ENCODE measurements at places on chromosomes 1 and 21.

- DNase-seq = no peak
Observed at GRCh38 chr1:174044418-174045222, 22.5 kb upstream of the RC3H1 start.

DNA sequence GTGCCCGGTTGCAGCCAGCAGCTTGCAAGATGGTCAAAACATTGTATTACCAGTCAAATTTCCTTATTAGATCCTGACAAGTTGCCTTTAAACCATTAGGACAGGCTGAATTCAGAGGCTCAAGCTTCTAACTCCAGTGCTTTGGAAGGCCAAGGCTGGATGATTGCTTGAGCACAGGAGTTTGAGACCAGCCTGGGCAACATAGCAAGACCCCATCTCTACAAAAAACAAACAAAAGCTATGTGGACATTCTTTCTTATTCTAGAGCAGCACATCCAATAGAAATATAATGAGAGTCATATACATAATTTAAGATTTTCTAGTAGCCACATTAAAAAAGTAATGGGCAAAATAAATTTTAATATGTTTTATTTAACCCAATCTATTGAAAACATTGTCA, 149.3 kb downstream of the RUNX1 start:
- no peak for DNase-seq

DNA sequence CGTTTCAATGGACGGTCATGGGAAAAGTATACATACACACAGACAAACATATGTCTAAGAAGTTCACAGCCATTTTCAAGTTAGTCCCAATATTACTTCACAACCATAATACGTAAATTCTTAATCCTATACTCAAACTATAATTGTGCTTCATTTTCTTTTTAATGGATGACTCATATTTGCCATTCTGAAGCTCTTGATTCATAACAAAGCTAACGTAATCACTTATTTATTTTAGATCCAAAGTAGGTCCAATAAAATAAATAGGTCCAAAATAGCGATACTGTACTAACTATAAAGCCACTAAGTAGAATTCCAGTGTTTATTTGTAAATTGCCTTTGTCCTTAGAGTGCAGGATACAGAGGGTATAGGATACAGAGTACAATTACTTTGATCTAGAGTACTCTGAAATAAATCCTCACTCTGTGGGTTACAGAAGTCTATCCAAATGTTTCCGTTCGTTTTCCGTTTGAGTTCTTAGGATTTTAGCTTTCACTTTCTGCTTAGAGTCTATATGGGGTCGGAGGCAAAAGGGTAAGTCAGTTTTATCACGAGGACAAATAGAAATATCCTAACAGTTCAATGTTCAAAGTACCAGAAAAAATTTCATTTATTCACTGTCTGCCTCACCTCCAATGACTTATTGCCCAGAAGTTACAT, 8.8 kb upstream of the C1orf115 start:
- DNase-seq = peak; percentile 53

GRCh38 chr1:187157552-187157951, 328.8 kb downstream of the PLA2G4A start:
- no peak for DNase-seq

All from large intestine (tissue), 12 donors.